ENCODE measurements at places on chromosomes 3 and 15.

DNA sequence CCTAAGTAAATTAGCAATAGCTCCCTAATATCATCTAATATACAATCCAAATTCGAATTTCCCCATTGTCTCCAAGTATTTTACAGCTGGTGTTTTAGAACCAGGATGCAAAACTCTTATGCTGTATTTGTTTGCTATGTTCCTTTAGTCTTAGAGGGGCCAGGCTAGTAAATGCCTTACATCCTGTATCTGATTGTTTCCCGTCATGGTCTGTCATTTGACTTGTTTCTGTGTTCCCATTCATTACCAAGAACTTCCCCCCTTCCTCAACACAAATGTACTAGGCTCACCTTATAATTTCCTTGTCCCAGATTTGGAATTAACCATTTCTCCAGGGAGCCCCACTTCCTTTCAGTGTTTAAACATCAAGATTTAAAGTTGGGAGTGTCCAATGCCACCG, 54.1 kb downstream of the ABTB1 start:
- no peak for DNase-seq

DNA sequence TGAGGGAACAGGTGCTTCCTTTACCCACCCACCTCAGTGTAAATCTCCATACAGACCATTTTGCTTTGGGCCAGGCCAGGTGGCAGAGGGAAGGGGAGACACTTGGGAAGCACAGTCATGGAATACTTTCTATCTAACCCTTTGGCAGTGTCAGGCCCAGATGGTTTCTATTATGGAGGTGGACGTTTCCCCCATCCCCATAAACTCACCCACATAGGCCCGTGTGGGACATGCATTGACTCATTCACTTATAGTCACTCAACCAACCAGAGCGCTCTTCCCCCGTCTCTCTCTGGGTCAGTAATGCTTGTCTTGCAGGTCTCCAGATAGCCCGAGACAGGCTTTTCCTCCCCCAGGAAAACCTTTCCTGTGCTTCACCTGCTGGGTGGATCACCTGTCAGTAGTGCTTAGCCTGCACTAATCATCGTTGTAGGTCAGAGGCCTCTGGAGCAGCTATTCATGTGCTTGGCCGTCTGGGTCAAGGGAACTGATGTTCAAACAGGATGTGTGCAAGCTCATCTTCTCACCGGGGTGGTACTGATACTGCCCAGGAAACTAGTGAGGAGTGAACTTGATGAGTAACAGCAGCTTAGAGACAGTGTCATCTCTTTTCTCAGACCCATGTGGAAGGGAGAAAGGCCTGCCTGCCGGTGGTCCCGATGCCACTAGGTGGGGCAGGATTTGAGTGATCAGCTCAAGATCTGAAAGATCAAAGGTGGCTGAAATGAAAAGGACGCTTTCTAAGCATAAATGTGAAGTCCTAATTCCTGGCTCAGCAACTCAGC, 67.1 kb downstream of the CEMIP start:
- DNase-seq: no peak

DNA sequence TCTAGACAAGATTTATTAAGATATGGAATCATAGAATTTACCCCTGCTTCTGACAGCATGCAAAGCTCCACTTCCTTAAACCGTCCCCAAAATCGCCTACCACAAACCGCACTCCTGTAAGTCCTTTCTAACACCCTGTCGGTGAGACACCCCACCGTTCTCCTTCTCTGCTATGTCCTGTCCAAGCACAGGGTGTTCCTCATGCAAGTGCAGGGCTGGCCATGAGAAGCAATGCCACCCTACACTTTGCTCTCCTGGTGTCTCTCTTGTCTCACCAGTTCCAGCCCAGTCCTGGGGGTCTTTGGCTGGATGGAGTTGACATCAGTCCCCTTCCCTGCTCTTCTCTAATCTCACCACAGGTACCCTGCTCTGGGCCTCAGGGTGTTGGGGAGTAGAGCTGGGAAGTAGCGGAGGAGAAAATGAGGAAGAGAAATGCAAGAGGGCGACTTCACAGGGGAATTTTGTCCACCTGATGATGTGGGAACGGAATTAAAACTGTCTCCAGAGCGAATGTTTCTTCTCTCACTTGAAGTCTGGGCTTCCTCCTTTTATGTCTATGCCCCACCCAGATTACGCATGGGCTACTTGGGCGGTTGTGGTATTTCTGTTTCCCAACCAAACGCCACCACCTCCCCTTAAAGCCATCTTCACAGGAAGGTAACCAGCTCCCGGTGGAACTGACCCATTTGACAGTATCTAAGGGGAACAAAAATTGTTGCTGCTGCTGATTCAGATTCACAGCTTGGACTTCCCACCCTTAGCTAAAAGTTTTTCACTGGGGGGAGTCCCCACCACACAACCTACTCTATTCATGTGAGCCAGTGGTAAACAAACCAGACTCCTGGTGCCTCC, 49.9 kb downstream of the CASR start:
- no peak for DNase-seq

DNA sequence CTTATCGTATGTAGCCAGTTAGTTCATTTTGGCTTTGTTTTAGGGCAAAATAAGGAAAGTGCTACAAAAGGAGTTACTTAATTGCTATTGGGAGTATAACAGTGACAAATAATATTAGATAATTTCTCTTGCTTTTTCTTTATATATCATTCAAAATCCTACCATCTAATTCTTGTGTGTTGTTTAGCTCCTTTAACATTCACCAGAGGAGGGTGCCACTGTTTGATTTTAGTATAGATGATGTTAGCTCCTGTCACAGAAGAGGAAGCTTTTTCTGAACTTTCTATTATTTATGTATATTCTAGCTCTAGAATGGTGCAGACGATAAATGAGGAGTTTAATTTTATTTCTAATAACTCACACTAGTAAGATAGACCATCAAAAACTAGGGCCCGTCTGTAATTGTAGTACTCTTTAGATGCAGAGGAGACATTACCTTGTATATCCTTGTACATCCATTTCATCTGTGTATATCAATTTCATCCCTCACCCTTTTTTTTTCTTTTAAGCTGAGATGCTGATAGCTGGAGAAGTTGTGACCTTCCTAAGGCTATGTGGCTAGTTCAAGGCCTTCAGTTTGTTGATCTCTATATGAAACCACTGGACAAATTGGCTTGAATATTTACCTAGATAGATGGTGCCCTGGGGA, 3.0 kb downstream of the PPM1L start:
- no peak for DNase-seq

DNA sequence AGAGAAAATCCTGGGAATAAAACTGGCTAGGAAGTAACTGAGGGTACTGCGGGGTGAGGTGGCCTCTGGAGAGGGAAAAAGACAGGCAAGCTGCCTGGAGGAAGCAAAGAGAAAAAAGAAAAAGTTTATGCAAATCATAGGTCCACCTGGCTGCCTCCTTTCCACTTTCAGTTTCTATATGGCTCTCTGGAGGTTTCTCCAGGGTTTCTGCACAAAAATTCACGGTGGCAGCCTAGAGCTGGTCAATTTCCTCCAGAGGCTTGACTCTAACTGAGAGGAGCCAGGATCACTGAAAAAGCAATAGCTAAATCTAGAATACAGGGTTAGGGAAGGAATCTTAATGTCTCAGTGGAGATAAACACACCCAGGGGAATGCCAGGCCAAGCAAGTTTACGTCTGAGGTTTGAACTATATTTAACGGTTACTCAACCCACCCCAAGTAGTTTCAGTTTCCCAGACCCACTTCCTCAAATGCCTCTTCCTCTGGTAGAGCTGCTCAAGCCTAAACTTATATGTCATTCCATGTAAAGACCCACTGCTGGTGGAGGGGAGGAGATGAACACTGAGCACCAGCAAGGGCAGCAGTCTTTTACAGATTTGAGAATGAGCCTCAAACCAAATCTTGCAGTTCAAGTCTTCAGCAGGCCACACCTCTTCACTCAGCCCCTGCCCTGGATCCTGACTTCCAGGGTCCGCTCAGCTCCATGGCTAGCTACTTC, 5.7 kb downstream of the LYSMD2 start:
- peak; percentile 60 for DNase-seq

DNA sequence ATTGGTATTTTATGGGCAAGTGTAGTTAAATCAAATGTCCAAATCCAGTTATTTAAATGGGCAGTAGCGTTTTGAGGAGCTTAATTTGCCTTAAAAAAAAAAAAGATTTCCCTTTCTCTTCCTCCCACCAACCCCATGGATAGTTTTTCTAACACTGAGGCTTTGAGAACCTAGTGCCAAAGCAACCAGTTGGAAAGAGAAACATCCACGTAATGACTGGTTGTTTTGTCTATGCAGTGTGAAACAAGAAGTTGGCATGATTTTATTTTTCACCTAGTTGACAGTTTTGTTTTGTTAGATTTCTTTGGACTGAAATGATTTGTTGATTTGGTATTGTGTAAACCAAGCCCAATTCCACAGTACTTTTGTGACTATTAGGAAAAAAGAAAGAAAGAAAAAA, 170.0 kb downstream of the SOX2 start:
- DNase-seq: no peak

- DNase-seq: no peak
Observed at GRCh38 chr15:60916032-60916678, 312.9 kb downstream of the RORA start.

GRCh38 chr3:182308328-182308727, 485.0 kb upstream of the ATP11B start:
- DNase-seq: no peak

GRCh38 chr15:49155834-49156627, 632 bp upstream of the COPS2 start:
- DNase-seq: peak; percentile 73

- no peak for DNase-seq
Observed at GRCh38 chr3:190371152-190371551, 16.8 kb upstream of the CLDN16 start.

GRCh38 chr15:80747317-80748053, 31.7 kb upstream of the CEMIP start:
- no peak for DNase-seq

DNA sequence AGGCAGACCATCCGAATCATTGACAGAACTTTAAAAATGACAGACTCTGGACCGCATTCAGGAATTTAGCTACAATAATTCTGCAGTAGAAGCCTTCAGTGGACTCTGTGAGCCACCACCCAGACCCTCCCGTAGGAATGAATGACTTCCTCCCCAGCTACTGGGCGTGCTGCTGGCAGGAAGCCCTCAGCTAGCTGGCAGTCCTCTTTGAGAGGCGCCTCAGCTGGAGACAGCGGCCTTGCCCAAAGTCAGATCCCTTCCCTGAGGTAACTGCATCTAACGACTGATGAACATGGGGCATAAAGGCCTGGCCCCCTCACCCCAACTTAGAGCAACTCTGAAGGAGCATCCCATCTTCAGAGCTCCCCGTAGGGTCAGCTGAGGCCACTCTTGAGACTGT, 25.8 kb downstream of the CRABP1 start:
- peak; percentile 36 for DNase-seq

DNA sequence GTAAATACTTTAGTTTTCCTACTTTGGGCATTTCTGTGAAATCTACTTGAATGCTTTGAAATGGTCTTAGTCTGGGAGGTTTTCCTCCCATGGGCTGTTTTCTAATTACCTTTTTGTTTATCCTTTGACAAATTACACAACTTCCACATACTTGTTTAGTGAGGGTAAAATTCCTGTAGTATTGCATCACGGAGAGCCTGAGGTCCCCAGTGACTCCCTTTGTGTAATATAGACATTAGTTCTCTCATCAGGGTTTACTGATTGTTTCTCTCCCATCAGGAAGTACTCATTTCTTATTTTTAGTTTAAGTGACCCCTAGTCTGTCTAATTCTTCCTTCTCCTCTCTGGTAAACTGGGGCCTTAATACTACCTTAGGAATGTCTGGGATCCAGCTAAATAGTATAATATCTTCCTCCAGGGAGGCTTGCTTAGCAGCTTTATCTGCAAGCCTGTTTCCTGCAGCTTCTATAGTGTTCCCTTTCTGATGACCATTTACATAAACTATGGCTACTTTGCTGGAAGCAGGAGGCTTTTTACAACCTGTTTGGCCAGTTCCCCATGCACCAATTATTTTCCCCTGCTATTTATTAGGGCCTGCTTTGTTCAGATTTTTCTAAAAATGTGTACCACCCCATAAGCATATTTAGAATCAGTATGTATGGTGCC, 87.2 kb upstream of the XCR1 start:
- DNase-seq: peak; percentile 85

DNA sequence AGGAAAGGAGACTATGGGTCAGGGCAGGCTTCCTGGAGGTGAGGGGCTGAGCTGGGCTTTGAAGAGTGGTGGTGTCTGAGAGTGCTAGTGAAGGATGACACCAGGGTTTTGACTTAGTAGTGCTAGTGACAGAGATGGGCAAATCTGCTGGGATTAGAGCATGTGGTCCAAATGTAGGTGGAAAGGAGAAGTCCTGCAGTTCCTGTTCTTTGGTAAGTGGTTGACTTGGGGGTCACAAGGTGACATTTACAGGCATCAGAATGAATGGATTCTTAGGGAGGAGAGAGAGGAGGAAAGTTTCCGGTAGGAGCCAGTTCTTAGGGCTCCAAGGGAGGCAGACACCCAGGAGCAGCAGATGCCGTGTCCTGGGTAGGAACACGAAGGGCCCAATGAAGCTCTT, 796 bp upstream of the DOCK3 start:
- no peak for DNase-seq

DNA sequence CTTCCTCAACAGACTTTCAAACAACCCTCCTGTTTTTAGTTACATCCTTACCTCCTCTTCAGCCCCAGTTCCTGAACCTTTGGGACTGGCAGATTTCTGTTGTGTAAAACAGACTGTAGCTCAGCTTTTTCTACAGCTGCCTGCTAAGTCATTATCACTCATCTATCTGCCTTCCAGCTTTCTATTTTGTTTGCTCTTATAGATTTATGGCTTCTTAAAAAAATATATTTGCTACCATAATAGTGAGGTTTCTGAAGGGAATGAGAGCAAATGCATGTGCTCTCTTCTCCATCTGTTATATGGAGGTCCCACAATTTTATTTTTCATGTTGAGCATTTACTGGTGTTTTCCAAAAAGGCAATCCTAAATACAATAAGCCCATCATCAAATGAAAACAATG, 18.2 kb upstream of the GJD2 start:
- DNase-seq: no peak

GRCh38 chr3:129582799-129583198, 23.7 kb downstream of the PLXND1 start:
- DNase-seq: no peak

GRCh38 chr3:65350801-65351476, 663.1 kb upstream of the ADAMTS9 start:
- no peak for DNase-seq

DNA sequence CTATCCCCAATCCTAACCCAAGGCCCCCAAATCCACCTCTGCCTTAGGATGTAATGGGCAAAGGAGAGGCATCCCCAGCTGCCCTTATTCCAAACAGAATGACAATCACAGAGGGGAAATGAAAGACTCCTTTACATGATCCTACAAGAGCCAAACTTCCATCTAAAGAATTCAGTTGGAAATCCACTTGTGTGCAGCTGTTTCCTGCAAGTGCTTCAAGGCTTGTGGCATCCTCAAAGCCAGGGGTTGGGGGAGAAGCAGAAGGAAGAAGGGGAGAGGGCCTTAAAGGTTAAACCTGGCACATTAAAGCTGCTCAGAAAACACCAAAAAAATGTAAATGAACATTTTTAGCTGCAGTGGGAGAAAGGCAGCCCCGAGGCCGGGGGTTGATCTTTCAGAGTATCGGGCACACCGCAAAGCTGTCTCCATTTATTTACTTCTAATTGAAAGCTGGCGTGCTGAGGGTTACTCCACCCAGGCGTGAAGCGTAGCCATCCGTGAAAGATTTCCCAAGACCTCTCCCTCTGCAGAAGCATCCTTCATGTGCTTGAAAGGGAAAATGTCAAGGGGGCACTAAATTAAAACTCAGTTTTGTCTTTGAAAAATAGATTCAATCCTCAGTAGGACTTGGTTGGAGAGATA, 217.8 kb downstream of the SHQ1 start:
- peak; percentile 43 for DNase-seq

Measured in adipocyte (in vitro differentiated cells).